ENCODE measurements at places on chromosomes 1 and 21.
A peak's percentile ranks its signal among the peaks of the same experiment; 100 is the strongest.

- DNase-seq: peak; percentile 95
Measured at GRCh38 chr1:59574085-59574484, 240.7 kb upstream of the HOOK1 start.

DNA sequence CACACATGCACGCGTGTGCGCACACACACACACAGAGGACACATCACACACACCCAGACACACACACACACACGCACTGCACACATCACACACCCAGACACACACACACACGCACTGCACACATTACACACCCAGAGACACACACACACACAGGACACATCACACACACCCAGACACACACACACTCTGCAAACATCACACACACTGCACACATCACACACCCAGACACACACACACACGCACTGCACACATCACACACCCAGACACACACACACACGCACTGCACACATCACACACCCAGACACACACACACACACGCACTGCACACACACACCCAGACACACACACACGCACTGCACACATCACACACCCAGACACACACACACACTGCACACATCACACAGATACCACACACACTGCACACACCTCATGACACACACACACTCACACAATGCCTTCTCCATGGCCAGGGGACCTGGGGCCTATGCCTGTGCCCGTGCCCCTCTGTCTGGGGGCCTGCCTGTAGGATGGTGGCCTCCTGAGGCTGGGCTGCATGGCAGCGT lies 24.4 kb downstream of the CRYAA start:
- no peak for DNase-seq

GRCh38 chr1:29254346-29254745 lies 18.0 kb downstream of the PTPRU start:
- DNase-seq: no peak

DNA sequence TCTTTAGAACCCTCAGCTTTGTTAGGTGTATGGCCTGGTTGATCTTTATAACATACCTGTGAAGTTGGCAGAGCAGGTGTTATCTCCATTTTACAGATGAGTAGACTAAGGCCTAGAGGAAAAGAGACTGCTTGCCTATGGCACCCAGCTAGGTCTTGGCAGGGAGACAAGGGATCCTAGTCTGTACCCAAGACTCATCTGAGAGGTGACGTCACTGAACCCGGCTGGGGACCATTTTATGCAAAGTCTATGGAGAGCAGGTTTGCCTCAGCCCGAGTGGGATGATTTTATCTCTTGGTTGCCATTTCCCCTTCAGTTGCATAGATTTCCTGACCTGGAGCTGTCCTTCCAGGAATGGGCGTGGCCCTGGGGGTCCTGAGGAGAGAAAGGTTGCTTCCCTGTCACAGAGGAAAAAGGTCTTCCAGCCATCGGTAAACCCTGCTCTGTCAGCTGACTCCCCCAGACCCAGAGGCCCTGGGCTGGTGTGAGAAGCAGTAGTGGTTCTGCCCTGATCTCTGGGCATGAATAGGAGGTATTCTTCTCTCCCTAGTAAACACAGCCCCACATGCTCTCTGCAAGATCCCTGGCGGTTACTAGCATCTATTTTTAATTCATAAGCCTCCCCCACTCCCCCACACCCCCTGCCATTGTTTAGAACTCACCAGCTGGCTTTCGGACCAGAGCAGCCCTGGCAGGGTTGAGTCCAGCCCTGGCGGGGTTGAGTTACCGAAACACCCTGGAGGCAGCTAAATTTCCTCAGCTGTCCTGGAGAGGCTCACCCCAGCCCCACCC lies 19.6 kb downstream of the TMCC2 start:
- no peak for DNase-seq

DNA sequence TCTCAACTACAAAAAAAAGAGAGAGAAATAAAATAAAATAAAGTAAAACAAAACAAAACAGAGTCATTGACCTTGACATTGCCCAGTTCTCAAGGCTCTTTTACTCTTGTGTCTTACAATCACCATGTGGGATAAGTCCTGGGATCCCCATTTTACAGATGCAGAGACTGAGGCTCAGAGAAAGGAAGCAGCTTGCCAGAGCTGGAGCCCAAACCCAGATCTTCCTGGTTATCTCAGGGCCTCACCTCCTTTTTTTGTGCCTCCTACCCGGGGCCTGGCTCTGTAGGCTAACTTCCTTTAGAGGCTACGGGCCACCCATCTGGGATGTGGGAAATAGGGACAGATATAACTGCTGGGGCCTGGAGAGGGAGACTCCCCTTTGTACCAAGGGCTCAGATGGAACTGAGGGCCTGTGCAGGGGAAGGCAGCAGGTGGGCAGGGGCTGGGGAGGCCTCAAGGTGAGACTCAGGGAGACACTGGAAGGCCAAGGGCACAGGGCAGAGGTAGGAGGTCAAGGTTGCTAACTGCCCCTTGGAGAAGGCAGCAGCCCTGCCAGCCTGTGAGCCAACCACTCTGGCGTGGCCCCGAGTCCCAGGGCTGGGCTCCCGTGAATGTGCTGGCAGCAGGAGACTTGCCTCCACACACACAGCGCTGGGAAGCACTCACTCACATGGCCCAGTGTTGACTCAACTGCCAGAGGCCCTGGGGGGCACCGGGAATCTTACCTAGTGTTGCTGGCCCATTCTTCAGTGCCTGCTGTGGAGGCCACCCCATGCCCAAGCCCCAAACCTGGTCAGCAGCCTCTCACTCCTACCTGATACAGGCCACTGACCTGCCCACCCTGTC lies 6.5 kb upstream of the ECE1 start:
- no peak for DNase-seq

DNA sequence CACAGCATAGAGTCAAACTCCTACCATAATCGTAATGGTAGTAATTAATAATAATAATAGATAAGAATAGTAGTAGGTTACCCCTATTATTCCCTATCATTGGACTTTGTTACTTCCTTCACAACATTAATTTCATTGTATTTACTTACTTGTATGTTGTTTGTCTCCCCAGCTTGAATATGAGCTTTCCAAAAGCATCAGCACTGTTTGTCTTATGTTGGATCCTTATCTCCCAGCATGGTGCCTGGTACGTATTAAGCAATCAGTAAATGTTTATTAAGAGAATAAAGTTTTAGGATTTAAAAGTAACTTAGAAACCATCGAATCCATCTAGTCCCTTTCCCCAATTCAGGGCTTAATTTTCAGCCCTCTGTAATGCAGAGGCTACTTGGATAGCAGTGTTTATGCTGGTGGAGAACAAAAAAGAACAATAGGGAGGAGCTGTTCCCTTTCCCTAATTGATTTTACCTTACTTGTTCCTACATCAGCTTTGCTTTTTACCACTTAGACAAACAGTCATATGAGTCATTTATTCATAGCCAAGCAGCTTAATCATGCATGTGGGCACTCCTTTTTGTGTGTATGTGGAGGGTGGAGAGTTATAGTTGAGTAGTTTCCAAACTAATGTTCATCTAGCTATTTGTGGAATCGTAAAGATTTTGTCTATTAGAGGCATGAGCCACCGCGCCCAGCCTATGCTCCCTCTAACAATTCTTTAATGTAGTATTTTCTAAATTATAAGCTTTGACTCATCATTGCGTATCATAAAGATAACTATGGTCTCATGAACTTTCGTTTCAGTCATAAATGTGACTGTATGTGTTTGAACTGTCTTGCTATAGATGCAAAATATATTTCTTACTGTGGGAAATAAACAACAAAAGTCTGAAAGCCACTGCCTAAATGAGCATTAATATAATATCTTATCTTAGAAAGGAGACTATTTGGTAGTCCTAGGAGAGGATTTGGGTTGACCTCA lies 20.9 kb upstream of the DR1 start:
- DNase-seq: peak; percentile 83

GRCh38 chr1:176815621-176816020 lies 348.9 kb downstream of the ASTN1 start:
- DNase-seq: no peak

DNA sequence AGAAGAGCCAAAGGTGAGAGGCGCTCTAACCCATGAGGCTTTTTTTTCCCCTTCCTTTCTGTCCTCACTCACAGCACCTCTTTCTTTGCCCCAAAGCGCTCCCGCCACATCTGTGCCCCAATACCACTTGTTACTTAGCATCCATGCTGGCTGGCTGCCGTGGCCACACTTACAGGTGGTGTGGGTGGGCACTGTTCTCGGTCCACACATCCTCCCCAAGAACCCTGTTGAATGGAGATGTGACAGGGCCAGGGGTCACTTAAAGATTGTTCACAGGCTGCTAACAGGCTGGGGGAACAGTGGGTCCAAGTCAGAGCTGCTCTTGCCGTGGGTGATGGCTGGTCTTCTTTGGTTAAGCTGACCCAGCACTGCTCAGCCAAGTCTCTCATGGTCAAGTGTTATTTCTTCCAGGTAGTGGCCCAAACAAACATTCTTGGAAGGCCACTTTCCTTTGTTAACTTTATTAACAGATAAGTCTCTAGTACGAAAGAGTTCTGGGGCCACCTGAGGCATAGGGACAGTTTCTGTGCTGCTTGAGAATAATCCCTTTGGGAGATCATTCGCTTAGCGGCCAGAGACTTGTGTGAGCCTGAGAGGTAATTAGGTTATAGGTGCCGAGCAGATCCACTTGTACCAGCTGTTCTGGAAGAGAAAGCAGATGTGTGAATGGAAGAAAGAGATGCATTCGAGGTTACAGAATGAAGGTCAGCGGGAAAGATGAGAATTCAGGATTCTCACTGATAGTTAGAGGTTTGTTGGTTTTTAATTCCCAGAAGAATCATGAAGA lies 62.6 kb upstream of the IRF2BP2 start:
- no peak for DNase-seq

- DNase-seq: no peak
Measured at GRCh38 chr1:168300626-168301025, 19.9 kb downstream of the TBX19 start.

DNA sequence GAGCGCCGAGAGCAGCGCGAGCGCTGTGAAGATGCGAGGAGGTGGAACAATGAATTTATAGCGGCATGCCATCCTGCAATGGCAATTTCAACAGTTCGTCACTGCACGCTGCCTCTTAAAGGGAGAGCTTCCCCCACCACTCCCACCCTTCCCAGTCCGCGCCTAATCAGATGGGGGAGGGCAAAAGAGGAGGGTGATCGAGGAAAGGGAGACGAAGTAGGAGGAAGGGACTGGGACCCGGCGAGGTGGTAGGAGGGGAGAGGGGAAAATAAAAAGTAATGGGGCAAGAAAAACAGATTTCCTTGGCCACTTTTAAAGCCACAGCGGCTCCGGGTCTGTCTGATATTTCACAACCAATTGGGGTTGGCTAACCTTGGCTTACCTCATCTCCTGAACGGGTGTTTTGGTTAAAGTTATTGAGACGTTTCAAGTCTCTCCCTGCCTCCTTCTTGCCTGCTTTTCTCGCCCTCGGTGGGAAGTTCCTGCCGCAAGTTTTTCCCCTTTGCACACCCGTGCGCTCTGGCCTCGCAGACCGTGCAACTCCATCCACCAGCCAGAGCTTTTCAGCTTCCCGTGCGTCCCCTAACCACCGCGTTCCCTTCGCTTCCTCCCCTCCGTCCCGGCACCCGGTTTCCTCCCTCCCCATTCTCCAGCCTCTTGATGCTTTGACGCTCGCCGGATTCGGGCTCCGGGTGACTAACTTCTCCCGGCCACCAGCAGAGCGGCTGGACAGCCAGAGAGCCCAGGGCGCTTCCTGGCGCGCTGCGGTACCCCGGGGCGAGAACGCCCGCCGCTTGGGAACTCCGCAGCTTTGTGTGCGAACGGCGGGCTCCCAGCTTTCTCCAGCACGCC lies at the start of gene ADAMTS5:
TSS of gene ADAMTS5 (minus strand) at position 27 of the 852 bp plus-strand sequence. CDS start 697 bp downstream, outside the sequence.
- peak; percentile 82 for DNase-seq

GRCh38 chr1:209839875-209840546 lies 12.2 kb downstream of the UTP25 start:
- peak; percentile 95 for DNase-seq

- no peak for DNase-seq
Measured at GRCh38 chr21:44047996-44048560, 36.0 kb downstream of the TRAPPC10 start.

- DNase-seq: no peak
Measured at GRCh38 chr1:206779638-206780037, 7.3 kb upstream of the IL10 start.

GRCh38 chr1:214550013-214550856 lies 1.2 kb downstream of the PTPN14 start:
- DNase-seq: peak; percentile 57

- DNase-seq: no peak
Measured at GRCh38 chr1:36968730-36969129, 65.6 kb downstream of the GRIK3 start.

DNA sequence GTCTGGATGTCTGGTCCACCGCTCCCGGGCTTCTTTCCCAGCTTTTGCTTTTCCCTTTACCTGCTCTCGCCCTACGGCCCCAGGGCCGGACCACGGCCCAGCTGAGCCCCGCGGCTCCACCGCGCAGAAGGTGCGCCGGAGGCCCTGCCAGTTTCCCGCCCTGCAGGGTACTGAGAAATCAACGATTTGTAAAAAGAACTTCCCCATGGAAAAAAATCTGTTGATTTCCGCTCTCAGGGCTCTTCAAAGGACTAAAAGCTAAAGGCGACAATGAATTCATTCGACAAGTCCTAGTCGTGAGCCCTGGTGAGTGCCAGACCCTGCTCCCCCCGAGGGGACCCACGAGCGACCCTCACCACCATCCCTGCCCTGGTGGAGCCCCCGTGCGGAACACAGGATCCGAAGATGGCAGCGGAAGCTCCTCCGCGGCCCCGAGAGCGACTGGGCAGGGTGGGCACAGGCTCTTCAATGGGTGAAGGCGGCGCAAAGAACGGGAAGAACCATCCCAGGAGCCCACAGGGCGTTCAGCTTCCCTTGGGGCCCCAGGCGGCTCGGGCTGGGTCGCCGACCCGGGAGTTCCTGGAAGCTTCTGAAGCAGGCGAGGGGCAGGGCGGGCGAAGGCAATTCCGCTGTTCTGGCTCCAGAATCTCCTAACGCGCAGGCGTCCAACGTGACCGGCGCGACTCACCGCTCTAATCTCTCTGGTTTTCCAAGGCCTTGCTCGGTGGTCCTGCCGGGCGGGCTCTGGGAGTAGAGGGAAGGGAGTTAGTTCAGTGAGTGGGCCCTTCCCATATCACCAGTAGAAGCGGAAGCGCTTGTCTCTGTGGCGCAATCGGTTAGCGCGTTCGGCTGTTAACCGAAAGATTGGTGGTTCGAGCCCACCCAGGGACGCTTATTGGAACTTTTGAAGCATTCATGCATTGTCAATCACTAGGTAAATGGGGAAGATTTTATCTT lies 6.6 kb upstream of the RNU1-2 start:
- DNase-seq: peak; percentile 79

DNA sequence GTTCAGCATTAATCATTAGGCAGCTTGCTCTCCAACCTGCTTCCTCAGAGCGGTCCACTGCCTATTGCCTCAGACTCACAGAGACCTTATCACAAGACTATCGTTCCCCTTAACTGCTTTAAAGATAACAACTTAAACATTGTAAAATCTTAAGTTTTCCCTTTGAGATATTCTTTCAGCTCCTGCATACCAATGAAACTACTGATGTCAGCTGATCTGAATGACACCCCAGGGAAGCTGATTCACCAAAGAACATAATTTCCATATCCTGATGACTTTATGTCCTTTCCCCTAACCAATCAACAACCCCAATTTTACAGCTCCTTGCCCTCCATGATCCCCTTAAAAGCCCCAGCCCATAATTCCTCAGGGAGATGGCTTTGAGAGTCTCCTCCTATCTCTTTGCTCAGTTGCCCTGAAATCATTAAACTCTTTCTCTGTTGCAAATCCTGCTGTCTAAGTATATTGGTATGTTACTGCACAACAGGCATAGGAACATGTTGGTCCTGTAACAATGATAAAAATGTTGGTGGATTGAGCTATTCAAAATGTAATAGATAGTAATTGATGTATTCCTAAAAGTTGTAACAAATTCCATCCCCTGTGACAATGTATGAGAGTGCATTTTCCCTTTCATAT lies 621.4 kb upstream of the RGS18 start:
- DNase-seq: no peak
